Stimulated activated CD8-positive, alpha-beta memory T cell treated with anti-CD3 and anti-CD28 coated beads, Interleukin-4, amount 100 ng/mL, for 1 hour (primary cell): ENCODE measurements at places on chromosomes 5 and 9.
A peak's percentile ranks its signal among the peaks of the same experiment; 100 is the strongest.

DNA sequence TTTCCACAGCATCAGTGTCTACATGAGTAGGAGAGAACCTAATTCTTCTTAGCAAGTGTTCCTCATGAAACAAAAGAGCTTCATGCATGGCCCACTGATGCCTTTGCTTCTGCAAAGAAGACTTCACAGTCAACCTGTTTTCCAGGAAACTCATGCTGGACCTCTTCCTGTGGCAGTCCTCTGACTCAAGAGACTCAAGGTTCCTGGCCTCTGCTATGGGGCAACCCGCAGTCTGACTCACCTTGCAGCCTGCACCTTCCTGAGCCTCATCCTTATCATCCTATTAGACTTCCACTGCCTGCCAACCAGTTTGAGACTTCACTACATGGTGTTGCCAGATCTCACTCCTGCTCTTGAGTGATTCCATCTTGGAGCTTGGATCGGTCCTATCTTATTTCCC, 17.6 kb upstream of the AGGF1 start:
- DNase-seq: no peak

DNA sequence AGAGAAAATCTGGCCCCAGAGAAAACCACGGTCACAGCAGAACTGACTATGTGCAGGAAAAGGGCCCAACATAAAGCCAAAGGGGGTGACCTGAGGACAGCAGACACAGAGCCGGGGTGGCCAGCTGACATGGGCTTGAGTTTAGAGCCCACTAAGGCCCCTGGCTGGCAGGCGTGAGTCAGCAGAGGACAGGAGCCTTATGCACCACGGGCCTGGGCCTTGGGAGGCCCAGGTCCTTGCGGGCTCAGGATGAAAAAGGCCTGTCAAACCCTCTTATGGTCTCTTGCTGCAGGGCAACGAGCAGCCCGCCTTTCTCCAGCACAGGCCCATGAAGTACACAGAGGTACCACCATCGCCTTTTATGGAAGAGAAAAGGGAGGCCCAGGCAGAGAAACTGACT, 19.7 kb downstream of the STK10 start:
- DNase-seq: no peak

- no peak for DNase-seq
Observed at GRCh38 chr5:172801179-172801671, 30.2 kb upstream of the DUSP1 start.

DNA sequence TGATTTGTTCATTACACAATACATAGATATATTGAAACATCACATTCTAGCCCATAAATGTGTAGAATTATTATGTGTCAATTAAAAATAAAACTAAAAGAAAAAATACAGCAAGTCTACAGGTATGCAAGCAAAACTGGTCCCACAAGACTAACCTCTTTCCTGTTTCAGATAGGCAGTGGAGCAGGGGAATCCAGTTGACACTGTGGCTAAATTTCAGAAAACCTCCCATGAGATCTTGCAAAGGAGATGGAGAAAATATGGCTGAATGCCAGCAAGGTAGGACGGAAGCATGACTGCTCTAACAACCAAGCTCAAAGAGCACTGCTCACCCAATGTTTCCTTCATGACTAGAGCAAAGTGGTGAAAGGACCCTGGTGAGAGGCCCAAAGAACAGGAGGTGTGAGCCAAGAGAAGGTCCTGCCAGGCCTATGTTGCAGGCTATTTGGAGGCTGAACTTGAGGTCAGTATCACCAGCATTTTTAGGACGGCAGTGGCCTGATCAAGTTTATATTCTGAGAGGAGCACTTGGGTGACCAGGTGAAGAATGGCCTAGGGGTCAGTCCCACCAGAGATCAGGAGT, 1.1 kb upstream of the SH3TC2 start:
- DNase-seq: no peak

DNA sequence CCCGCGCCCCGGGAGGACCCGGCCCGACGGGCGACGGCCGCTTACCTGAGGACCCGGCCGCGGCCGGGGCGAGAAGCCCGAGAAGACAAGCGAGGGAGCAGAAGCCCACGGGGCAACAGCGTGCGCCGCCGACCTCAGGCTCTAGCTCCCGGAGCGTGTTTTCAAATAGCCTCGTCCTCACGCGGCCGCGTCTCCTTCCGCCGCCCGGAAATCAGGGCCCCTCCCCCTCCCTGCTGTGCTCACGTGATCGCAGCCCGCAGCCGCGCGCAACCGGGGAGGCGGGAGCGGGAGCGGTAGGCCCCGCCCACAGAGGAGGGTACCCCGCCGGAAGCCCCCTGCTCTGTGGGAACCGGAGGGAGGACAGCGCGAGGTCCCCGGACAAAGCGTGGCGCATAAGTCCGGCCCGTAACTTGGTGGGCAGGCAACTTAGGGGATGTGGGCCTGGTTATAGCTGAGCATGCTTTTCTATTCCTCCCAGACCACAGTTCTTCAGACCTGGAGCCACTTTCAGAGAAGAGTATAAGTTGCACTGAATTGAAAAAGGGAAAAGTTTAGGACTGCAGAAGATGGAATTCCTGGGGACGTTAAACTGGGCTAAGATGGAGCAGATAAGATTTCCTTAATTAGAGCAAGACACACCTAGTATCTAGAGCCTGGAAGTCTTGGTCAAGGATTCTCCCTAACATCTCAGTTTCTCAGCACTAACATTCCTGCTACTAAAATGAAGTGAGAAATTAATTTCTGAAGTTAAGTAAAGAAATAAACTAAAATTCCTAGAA, at the start of gene TEX10:
Gene TEX10, minus strand, starts transcription at position 216 of the 779 bp plus-strand sequence. CDS start 3,579 bp downstream, outside the sequence.
- peak; percentile 65 for DNase-seq

DNA sequence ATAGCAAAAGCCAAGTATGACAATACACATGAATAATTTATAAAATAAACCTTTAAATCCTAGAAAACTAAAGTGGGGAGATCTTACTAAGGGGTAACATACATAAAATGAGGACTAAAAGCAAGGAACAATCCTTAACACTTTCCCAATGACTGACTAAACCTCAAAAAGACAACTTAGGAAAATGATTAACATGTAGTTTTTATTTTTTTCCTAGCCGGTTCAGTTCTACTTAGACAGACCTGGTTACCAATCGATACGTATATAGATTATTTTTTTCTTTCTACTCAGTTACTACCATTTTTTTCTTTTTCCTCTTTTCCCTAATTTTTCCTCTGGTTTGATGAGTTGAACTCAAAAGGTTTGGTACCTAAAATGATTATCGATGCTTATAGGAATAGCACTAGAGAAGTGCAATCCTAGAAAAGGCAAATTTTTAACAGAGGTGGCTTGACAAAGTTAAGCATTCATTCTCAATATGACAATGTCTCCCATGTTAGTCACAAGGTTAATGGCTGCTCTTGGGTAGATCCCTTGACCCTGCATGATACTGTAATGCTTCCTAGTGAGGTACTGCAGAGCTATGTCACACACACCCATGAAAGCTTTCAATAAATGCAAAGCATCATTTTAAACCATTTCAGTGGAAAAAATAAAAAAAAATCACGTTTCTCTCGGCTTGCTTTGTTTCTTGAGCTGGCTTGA, 41.5 kb downstream of the FBXO4 start:
- no peak for DNase-seq

DNA sequence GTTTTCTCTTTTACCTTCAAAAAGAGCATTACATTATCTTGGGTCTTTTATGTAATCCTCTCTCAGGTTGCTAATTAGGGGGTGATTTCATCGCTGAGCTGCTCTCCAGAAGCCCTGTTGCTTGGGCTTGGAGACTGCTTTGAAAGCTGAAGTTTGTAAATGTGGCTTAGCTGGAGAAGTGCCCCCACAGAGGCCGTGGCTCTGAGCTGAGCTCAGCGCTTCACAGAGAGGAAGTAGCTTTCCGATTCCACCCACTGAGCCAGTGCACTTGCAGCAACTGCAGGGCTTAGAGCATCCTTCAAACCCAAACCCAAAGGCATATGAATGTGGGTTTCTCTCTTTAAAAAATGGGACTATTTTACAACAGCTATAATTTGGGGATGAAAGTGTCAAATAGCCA, 13.7 kb upstream of the NXNL2 start:
- DNase-seq: no peak

- DNase-seq: no peak
Observed at GRCh38 chr5:54804086-54804485, 181.3 kb downstream of the ESM1 start.

DNA sequence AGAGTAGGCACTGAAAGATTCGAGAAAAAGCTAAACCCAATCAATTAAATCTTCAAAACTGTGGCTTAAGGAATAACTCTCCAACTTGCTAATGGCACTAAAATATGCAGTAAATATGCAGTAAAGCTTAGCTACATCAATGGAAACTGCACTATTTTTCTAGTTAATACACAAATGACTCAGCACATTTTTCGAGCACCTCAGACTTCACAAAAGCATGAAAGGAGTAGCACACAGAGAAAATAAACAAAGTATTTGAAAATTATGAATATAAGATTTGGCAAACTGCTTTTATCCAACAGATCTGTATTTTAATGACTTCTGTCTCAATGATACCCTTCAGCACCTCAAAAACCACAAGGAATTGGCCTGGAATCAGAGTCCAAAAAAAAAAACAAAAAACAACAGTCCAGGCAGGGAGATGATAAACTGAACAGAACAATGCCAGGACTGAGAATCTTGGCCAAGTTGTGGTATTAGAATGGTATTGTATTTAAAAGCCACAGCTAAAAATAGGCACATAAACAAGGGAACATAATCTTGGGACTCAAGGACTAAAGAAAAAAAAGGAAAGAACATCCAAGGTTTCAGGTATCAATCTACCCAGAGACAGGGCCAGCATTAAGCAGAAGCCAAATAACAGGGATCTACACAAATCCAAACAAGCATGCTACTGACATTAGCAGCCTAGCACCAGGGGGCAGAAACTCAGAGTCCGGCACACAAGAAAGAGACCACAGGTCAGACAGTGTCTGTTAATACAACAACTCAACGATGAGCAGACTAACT, 21.4 kb downstream of the TMEM245 start:
- DNase-seq: no peak

DNA sequence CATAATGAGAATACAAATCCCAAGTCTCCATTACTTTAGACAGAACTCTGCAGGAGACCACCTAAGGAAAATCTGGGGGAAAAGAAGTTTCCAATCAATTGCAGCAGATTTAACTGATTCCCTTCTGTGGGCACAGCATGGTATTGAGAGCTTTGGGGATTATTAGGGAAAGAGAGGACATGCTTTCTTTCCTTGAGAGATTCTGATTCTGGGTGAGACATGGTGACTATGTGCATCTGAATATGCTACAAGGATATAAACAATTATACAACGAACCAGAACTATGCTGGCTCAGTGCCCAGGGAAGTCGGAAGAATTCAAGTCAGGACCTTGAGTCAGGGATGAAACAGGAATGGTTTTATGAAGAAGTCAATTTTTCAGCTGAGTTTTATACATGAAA, 183.7 kb downstream of the PDE4D start:
- DNase-seq: no peak

DNA sequence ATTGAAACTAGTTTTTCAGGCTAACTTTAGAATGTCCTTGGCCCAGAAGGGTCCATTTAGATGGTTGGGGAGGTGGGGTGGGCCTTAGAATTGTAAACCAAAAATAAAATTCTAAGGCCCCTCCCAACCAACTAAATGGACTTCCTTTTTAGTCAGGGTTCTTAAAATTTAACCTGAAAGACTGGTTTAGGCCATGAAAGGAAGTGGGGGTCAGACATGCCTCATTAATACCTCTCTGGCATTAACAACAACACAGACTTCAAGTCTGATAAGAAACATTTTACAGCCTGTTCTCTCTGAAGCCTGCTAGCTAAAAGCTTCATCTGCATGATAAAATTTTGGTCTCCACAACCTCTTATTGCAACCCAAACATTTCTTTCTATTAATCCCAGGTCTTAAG, 65.5 kb upstream of the TNC start:
- no peak for DNase-seq

GRCh38 chr5:81134066-81134465, 99.1 kb upstream of the CKMT2 start:
- DNase-seq: no peak

DNA sequence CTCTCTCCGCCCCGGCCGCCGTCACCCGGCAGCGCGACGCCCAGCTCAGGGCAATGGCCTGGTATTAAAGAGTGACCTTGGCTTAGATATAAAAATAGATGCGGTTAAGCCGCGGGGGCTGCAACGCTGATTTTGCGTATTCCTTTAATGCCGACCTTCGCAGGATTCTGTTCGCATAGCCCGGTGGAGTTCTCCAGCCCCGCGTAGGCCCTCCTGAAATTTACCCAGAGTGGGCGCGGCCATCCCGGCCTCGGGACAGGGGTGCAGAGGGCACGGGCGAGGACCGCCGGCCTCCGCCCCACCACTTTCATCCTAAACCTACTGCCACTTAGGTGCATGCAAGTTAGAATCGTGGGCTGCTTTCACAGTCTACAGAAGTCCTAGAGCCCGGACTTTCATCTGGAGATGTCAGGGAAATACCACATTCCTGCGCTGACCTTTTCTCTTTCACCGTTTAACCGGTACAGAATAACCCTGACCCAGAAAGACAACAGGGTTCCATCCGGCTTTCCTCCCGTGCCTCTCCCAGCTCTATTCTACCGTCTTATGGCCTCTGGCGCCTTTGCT, 492 bp upstream of the FAM169A start:
- DNase-seq: no peak

- no peak for DNase-seq
Observed at GRCh38 chr5:112634796-112635195, 102.9 kb upstream of the APC start.

DNA sequence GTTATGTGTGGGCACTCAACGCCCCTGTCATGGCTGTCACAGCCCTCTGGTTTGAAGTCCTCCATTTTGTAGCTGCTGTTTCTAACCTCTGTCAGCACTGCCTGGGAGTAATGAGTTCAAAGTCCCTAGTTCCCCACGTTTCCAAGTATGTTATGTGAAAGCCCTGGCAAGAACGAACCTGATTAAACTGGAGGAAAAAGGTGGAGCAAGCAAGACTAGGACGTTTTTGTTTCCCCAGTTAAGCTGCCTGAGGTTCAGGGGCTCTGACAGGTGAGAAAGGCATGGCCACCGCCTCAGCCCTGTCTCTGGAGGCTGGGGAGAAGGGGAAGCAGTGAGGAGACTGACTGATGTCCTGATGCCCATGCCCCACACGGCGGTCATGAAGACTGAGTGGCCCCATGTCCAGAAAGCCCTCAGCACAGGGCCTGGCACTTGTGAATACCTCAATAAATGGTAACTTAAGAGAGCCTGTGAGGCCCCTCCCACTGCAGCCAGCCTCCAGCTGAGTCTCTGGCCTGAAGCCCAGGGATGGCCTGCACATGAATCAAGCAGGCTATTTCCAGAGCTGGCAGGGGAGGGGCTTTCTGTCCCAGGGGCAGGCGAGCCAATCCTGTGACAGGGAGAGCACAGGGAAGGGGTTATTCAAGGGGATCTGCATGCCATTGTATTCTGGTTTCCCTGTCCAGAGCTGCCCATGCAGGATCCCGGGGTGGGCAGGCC, 61.8 kb downstream of the PFDN1 start:
- no peak for DNase-seq

GRCh38 chr5:78929833-78930232, 55.3 kb downstream of the ARSB start:
- DNase-seq: no peak
